GM03348 (cell line): ENCODE measurements at places on chromosomes 4 and X.

GRCh38 chr4:79174490-79175252 lies 151.2 kb downstream of the NAA11 start:
- no peak for DNase-seq

DNA sequence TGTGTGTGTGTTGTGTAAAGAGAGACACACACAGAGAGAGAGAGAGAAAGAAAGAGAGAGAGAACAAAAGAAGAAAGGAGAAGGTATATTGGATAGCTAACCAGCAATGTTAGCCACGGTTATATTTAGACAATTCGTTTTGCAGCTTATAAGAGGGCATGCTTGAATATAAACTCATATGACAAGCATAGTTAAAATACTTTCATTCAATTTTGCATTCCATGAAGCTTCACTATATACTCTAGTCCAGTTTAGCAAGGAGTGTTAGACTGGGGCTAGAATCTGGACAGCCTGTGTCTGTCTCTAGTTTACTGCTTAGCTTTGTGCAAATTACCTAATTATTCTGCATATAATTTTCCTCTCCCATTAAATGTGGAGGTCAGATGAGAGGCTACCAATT lies 525.9 kb upstream of the ZFP42 start:
- peak; percentile 14 for DNase-seq

GRCh38 chr4:109554971-109555370 lies 5.1 kb upstream of the MCUB start:
- peak; percentile 6 for DNase-seq

DNA sequence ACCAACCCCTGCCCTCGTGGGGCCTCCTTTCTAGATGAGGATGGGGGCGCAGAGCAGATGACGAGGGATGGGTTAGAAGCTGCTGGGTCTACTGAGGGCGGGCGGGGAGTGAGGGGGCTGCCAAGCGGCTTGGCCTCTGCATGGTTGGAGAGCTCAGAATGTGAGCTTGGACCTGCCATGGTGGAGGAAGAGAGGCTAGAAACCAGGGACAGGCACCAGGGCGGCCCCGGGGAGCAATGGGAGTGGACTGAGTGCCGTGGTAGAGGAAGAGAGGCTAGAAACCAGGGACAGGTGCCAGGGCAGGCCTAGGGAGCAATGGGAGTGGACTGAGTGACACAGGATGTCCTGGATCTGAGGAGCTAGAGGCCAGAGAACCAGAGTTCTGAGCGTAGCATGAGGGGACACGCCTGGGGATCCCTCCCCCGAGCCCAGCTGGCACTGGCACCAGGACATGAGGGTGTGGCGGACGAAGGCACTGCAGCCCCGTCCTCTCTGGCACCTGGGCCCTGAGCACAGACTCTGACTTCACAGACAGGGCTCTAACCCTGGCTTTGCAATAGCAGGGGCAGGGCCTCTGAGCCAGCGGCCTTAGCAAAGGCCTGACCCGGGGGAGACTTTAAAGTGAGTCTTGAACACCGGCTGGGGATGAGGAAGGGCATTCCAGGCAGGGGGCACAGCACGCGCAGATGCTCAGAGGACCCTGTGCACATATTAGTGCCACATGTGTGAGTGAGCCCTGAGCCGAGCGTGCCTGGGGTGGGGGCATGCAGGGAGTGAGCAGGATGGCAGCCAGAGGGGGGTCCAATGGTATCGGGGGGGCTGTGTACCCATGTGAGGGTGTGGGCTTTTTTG lies 214.0 kb upstream of the PSAPL1 start:
- DNase-seq: no peak

DNA sequence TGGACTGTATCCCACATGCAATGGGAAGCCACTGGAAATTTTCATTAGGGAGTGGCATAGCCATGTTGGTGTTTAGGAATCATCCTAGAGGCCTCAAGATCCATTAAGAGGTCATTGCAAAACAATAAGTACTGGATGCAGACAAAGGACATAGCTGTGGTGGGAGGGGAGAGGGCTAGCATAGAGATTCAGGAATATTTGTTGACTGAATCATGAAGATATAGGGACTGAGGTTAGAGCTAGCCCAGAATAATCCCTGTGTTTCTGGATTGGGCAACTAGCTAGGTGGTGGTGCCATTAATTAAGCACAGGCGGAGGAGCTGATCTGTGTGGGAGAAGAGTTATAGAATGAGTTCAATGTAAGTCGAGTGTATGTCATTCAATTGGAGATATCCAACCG lies 135.0 kb downstream of the RAB28 start:
- peak; percentile 58 for DNase-seq
